ENCODE measurements at places on chromosomes 11 and 22.
A peak's percentile ranks its signal among the peaks of the same experiment; 100 is the strongest.

DNA sequence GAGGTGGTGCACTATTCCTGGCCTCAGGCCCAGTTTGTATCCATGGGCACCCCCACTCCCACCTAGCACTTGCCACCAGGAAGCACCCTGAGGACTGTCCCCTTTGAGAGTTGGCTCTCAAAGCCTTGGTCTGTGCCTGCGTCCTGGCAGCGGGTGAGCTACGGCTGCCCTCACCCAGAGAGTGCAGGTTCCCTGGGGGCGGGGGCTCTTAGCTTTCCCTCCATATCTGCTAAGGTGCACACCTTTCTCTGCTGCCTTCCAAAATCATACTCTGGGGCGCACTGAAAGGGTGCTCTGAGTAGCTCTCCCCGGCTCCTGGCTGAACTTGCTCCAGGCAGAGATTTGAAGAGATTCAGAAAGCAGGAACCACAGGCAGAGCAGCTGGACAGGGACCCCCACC, 7.1 kb downstream of the KCNQ1 start:
- no peak for DNase-seq

GRCh38 chr22:46354176-46354992, 18.9 kb downstream of the TRMU start:
- DNase-seq, result no peak

- no peak for DNase-seq
Measured at GRCh38 chr22:46090631-46091201, 59.6 kb upstream of the PPARA start.

GRCh38 chr22:50697667-50698506, 25.3 kb downstream of the SHANK3 start:
- DNase-seq, result no peak

GRCh38 chr11:61023086-61023965, 51.8 kb downstream of the CD6 start:
- no peak for DNase-seq

- peak; percentile 30 for DNase-seq
Measured at GRCh38 chr11:130781931-130782330, 134.3 kb downstream of the SNX19 start.

GRCh38 chr22:36197514-36198146, 4.0 kb downstream of the APOL4 start:
- peak; percentile 26 for DNase-seq

DNA sequence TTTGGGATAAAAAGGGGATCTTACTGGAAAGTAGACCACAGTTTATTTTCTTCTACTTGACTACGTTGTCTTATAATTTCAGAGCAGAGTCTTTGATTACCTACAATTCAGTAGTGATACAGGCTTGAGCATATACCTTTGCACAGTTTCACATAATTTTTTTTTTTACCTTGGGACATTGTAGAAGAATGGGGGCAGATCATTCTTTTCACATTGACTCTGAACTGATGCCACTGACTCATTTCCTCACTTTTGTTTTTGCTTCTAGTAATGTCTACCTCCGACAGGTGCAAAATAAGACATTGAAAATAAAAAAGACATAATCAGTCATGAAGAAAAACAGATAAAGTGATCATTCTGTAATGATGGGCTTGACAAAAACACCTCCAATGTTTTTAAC, 688.3 kb upstream of the CHORDC1 start:
- no peak for DNase-seq

- DNase-seq, result peak; percentile 32
Measured at GRCh38 chr11:9210224-9210921, 54.8 kb downstream of the DENND5A start.

- peak; percentile 67 for DNase-seq
Measured at GRCh38 chr11:68003846-68004550, at the start of gene UNC93B1. Gene UNC93B1, minus strand, starts transcription at chr11:68004097. Its CDS starts 54 bp downstream, at chr11:68004043.

DNA sequence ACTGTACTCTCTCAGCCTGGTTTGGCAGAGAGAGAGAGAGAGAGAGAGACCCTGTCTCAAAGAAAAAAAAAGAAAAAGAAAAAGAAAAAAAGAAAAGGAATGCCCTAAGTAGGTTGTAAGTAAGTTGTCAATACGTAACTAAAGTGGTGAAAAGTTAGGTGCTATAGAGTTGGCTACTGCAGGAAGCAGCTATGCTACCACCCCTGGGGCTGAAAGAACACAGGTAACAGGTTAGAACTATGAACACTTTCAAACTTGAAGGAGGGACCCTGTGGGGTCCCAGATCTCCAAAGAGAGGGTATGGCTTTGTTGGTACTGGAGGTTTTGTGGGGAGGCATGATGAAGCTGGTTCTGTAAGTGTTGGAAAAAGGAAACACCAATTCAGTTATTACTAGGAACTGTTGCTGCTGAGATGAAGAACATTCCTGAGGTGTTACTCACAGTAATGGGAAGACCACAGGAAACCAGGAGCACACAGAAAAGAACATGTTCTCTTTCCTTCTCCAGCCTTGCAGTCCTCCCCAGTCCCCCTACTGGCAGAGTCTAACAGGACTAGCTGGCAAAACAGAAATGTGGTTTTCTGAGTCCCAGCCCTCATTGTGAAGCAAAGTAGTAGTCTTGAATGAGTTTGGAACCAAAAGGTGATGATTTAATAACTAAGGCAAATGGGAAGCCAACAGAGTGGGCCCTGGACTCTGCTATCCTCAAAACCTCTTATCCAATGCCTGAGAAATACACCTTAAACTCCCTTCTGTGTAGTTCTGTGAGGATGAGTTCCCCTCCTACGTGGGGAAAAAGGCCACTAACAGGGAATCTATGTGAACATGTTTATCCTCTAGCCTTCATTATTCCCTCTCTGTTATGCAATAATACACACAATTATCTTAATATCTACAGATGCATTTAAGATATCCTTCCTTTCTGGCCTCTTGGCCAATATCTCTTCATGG, 427.0 kb upstream of the DDI1 start:
- peak; percentile 96 for DNase-seq

DNA sequence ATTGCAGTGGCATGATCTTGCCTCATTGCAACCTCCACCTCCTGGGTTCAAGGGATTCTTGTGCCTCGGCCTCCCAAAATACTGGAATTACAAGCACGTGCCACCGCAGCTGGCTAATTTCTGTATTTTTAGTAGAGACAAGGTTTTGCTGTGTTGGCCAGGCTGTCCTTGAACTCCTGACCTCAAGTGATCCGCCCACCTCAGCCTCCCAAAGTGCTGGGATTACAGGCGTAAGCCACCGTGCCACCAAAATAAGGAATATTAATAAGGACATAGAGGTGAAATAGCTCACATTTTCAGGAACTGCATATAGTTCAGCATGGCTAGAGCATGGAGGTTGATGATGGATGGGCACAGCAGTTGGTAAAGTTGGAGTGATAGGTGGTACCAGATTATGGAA, 21.4 kb downstream of the ARHGEF12 start:
- DNase-seq, result no peak

GRCh38 chr11:60088364-60088763, at the start of gene MS4A2:
Gene MS4A2, plus strand, starts transcription at chr11:60088664. Its CDS starts 102 bp downstream, at chr11:60088766.
- no peak for DNase-seq

DNA sequence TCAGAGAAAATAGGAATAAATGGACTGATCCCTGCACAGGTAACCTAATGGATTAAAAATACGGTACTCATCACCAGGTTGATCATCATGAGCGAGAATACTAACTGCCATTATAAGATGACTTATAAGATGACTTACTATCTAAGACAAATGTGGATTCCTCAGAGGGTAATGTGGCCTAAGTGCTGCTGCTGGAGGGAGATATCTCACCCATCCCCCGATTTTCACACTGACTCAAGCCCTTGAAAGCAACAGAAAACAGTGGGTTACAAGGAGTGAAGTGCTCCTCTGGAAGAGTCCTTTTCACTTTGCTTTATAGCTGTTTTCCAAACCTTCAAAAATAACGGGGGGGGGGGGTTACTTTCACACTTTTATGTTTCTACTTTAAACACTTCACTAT, 920 bp downstream of the TMEM218 start:
- peak; percentile 14 for DNase-seq

GRCh38 chr11:11731311-11732083, 109.7 kb upstream of the GALNT18 start:
- DNase-seq, result peak; percentile 72

GRCh38 chr11:2434506-2435255, 9.6 kb downstream of the TRPM5 start:
- no peak for DNase-seq

DNA sequence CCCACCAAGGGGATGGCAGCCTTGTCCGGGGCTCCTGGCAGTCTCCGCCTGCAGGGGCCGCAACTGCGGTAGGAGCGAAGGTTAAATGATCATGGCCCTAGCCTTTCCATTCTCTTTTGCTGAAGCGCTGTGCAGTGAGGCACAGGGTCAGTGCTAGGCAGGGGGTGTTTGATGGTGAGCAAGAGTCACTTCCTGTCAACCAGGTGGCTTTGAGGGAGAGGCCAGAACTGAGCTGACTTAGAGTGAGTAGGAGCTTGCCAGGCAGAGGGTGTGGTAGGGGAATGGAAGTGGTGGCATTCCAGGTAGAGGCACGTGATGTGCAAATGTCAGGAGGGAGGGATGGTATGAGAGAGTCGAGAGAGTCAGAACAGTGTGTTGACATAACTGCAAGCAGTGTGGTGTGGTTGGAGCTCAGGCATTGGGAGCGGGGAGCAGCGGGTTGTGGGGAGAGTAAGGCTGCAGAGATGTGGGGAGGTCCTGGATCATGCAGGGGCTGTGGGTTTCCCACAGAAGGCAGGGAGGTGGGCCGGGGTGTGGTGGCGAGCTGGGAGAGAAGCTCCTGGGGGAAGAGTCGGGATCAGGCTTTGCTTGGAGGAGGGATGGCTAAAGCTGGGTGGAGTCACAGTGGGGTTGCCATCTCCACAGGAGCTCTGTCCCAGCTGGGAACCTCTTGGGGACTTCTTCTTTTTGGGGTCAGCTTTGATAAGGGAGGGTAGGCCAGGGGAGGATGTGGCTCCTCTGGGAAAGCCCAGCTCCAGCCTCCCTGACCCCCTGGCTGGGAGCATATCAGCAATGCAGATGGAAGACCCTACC, 33.3 kb downstream of the AMPD3 start:
- DNase-seq, result peak; percentile 31

DNA sequence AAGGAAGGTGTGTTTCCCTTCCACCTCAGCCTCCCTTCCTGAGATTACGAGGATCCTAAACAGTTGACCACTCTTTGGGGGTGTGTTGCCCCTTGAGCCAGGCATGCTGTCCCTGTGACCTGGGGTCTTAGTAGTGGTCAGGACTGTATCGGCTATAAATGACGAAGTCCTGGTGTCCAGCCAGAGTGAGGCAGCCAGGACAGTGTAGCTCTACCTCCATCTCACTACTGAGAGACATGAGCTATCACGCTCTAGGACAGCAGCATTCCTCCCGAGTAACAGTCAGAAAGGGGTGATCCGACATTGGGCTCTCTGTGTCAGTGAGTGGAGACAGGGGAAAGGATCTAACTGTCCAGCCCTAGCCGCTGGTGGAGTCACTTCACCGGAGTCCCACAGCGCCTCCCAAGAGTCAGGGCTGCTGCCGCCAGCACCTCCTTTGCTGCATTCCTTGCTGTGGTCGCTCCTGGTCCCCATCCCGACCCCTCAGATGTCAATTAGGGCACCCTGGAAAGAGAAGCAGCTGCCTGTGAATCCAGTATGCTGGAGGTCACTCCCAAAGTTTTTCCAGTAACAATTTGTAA, 3.3 kb upstream of the B3GNT6 start:
- DNase-seq, result no peak

- no peak for DNase-seq
Measured at GRCh38 chr11:113446938-113447337, 28.3 kb downstream of the DRD2 start.

DNA sequence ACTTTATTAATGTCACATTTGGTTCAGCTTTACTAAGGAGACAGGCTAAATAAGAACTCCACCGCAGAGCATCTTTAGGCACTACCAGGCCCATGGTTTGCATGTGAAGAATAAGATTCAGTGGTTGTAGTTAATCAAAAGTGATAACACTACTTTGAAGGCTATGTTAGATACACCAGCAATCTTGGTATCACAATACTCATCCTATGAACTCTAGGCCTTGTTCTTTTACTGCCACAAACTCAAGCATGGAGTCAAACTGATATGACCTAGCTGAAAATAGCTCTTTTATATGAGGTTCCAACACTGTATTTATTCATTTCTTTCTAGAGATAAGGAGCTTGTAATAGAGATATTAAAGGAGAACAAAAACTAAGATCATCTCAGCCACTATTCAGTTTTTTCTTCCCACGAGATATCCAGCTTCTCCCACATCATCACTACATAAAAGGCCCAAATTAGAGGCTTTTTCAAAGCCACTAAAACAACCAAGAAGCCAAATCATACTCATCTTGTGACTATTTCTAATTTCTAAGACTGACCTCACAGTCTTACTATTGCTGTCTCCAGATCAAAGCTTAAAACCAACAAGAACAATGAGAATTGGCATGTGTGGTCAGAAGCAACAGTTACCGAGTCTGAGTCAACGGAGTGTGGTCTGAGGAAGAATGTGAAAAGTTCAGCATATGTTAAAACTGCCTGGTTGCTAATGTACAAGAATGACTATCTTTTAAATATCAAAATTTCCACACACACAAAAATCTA, 25.1 kb upstream of the GUCY1A2 start:
- DNase-seq, result peak; percentile 98

DNA sequence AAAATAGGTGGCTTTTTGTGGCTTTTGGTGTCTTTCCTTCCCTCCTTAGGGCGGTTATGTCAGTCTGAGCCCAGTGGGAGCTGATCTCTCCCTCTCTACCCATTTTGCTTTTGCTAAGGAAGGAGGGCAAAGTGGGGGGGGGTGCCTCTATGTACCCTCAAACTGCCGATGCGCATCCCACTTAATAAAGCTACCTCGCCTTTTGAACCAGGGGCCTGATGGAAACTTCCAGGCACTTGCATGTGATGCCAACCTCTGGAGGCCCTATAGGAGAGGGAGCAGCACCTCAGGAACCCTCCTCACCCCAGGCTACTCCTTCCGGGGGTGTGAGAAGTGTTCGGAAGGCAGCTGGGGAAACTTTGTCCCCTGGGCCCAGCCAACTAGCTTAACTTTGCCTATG, 97.0 kb upstream of the HSD17B12 start:
- no peak for DNase-seq

- peak; percentile 34 for DNase-seq
Measured at GRCh38 chr11:1908618-1909017, 10.9 kb upstream of the TNNT3 start.

- DNase-seq, result no peak
Measured at GRCh38 chr11:3010521-3011275, 18.6 kb upstream of the NAP1L4 start.

DNA sequence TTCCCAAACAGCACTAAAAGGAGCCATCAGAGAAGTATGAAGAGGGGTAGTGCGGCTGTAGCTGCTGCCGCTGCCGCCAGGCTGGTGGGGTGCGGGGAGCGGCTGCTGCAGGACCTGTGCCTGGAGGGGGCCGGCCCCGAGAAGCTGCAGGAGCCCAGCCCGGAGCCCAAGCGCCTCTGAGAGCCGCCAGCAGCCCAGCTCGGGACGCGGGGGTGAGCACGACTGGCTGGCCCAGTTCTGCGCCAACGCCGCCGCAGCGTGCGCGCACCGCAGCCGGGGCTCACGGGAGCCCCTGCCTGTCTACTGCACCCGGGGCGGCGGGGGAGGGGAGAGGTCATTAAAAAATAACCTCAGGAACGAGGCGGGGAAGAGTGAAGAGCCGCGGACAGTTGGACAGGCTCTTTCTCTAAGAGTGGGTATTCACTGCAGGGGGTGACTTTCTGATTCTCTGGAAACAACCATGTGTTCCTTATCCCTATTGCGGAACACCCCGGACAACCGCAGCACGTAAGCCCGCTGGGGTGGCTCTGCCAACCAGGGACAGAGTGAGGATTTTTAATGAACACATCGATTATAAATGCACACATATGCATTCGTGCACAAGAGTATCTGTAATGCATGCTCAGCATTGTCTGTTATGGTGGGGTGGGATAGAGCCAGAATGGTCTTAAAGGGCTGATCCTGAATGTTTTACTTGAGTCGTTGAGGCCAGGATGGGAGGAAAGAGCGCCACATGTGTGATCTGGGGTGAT, 453 bp downstream of the GAS2 start:
- peak; percentile 9 for DNase-seq

Data from iris pigment epithelial cell (primary cell).